ENCODE measurements at places on chromosomes 2 and 18.

GRCh38 chr2:196967116-196967515 is 40.6 kb upstream of the PGAP1 start:
- no peak for DNase-seq

GRCh38 chr2:141641462-141641861 is 489.4 kb downstream of the LRP1B start:
- no peak for DNase-seq

- DNase-seq = no peak
These were observed 216.1 kb downstream of the KCNJ3 start for GRCh38 chr2:154914561-154914960.

DNA sequence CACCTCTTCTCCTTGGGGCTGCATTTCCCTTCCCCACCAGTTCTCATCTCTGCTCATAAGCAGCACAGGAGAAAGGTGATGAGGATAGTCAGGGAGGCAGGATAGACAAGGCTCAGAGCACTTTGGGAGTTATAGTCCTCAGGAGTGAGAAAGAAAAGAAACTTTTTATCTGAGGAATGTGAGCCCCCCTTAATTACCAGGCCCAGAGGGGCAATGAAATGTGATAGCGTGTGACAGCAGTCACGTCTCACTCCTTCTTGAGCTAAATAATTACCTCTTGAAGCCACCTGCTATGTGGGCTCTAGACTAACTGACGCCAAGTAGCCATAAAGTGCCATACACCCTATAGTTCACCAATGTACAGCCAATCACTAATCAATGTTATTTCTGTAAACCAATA is 105.8 kb downstream of the SPP2 start:
- no peak for DNase-seq

DNA sequence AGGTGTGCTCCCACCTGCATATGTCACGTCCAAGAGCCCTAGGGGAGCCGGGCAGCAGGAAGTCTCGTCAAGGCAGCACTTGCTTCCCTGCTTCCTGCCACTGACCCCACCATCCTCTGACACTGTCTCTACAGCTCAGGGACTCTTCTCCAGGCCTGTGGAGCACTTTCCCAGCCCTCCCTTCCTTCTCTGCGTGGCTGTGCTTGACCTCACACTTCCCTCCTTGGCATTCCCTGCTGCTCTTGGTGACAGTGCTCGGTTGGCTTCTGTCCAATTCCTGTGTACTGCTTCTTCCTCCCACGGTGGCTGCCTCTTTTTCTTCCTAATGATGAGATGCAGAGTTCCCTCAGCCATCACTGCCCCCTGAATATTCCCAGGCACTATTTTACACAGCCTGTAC is 2.8 kb downstream of the CIDEA start:
- no peak for DNase-seq

DNA sequence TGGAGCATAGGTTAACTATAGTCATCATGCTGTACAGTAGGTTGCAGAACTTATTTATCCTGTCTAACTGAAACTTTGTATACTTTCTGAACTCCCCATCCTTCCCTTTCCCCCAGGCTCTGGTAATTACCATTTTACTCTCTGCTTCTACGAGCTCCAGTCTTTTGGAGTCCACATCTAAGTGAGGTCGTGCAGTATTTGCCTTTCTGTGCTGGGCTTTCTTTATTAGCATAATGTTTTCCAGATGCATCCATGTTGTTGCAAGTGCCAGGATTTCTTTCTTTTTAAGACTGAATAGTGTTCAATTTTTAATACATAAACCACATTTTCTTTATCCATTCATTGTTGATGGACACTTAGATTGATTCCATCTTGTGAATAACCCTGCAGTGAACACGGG is 464.1 kb downstream of the TGIF1 start:
- DNase-seq = no peak

DNA sequence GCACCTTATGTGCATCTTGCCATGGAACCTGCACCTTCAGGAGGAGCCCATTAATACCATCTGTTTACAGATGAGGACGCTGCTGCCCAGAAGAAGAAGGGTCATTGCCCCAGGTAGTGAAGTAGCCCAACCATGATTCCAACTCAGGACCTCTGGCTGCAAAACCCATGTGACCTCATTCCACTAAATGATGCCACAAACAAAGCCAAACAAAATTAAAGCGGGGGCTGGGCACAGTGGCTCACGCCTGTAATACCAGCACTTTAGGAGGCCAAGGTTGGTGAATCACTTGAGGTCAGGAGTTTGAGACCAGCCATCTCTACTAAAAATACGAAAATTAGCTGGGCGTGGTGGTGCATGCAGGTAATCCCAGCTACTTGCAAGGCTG is 202.1 kb downstream of the EIPR1 start:
- no peak for DNase-seq

DNA sequence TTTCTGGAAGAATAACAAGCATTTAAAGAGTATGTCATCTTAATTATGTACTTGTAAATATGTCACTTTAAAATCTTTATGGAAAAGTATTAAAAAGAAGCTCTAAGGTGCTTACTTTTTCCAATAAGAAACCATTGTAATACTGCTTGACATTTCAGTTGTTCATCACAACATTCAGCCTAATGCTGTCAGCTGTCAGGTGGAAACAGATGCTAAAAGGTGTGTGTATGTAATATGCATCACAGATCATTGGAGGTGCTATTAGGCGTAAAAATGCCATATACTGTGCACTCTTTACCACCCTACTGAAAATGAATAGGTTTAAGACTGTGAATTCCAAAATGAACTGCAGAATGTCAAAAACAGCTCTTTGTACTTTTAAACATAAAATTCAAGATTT is 40.3 kb downstream of the METTL8 start:
- DNase-seq = no peak

DNA sequence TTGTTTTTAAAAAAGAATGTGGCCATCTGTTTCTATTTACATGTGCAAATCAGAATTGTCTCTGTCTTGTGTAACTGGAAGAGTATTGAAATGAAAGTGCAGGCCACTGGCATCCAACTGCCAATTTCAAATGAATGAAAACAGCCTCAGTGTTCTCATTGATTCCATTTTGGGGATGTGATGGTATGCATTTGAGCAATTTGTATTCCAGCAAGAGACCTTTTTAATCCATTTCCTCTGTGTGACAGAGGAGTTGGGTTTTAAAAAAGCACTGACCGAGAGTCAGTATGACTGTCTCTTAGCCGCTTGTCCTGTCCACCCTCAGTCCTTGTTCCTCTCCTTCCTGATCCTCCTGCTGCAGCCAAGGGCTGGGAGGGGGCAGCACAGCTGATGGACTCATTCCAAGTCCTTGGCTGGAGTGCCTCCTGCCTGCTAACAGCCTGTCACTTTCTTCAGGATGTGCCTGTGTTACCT is 50.0 kb downstream of the ASAP2 start:
- no peak for DNase-seq

Measured in activated T-cell treated with anti-CD3 and anti-CD28 coated beads, Interleukin-2, amount 50 U/mL, for 1 hour (primary cell).